ENCODE measurements at places on chromosomes 5 and 9.

DNA sequence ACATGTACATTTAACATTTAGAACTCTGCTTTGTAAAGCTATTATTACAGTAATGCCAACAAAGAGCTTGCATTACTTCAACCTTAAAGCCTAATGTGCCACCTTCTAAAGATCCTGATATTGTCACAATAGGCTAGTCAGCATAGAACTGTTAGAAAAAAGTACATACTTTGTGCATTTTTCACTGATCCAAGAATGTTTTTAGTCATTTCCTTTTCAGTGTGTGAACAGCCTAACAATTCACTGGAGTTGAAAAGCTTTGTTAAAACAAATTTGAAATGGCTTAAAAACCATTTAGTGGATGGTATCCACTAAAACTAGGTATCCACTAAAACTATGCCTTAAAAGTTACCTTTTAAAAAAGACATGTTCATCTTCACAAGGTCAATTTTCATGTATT, 4.5 kb downstream of the RPS6 start:
- DNase-seq, result no peak

DNA sequence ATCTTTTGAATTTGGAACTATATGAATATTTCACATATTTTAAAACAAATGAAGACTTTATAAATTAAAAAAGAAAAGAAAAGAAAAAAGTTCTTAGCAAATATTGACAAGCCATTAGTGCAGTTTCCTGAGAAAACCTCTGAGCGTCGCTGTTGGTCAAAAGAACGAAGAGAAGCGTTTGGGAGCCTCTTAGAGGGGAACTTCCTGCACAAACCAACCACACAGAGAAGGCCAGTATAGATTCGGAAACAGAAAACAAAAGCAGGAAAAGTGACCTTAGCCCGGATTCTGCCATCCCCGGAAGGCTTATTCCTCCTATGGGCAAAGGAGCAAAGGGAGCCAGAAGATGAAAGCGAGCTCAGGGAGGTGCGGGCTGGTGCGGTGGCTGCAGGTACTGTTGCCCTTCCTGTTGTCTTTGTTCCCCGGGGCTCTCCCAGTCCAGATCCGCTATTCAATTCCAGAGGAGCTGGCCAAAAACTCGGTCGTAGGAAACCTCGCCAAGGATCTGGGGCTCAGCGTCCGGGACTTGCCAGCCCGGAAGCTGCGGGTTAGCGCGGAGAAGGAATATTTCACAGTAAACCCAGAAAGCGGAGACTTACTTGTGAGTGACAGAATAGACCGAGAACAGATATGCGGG, at the start of gene PCDHGB2:
TSS of gene PCDHGB2 (plus strand) at position 205 of the 637 bp plus-strand sequence. CDS start at position 347, 142 bp downstream.
- DNase-seq, result peak; percentile 18

- DNase-seq, result no peak
These were observed 729.3 kb downstream of the CDH18 start for GRCh38 chr5:19258686-19259085.

GRCh38 chr9:129478961-129479630, 141.8 kb downstream of the C9orf50 start:
- no peak for DNase-seq

GRCh38 chr5:28737222-28737621, 1698.8 kb upstream of the CDH9 start:
- no peak for DNase-seq

- no peak for DNase-seq
These were observed 20.7 kb downstream of the ANKRA2 start for GRCh38 chr5:73544429-73545402.

- no peak for DNase-seq
These were observed 244.2 kb upstream of the DAB2 start for GRCh38 chr5:39668980-39669379.
